GM13976 (cell line): ENCODE measurements at places on chromosomes 1 and 21.

GRCh38 chr1:8825985-8826481, 8.6 kb upstream of the RERE start:
- DNase-seq, result no peak

- DNase-seq, result no peak
Observed at GRCh38 chr1:77276941-77277340, 4.9 kb upstream of the AK5 start.

GRCh38 chr1:85290826-85291225, 14.4 kb upstream of the BCL10 start:
- DNase-seq, result no peak

GRCh38 chr1:52913537-52913936, 8.0 kb downstream of the ECHDC2 start:
- no peak for DNase-seq

GRCh38 chr1:60762176-60762575, 320.2 kb upstream of the NFIA start:
- no peak for DNase-seq

DNA sequence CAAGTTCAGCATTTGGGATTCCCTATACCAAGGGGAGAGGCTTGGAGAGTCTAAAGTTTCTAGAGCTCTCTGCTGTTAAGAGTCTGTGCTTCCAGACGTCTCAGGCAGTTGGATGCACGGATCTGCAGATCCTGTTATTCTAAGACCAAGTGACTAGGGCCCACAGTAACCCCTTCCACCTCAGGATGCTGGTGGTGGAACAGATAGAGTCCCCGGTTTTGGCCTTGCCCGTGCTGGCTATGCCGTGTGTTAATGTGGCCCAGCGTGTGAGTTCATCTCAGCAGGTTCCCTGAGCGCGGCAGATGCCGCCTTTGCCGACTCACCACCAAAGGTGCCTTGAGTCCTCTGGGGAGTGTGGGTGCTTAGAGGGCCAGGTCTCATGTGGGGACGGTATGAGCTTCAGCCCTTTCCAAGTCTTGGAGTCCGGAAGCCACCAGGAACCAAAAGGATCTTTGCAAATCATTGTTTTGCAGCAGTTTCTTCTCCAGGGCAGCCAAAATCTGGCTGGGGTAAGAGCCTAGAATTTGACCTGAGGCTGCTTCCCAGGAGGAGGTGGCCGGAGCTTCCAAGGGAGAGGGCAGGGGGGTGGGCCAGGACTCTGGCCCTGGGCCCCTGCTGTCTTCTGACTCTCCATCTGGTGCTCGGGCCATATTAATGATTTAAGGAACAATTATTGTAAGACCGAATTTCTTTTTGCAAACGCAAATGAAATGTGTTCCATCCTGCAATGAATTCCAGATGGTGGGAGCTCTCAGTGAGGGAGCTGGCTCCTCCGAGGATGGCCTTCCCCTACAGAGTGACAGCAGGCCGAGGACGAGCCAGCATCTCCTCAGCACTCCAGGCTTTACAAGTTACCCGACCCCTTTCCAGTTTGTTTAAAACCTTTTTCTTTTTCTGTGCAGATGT, 205.7 kb downstream of the FOXD2 start:
- no peak for DNase-seq

DNA sequence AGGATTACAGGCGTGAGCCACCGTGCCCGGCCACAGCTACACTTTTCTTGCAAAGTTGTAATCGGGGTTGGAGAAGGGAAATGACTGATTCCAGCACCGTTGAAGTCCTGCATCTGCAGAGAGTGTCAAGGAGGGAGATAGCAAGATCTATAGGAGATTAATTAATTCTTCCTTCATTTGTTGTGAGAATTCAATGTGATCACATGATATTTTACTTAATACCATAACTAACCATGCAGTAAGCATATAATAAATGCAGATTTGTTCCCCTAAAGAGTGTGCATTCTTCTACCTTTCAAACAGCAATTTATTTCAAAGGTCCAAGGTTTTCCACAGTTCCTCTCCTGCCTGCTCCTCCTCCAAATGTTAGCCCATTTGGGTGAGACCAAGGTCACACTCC, 204.5 kb downstream of the GREM2 start:
- DNase-seq, result no peak

DNA sequence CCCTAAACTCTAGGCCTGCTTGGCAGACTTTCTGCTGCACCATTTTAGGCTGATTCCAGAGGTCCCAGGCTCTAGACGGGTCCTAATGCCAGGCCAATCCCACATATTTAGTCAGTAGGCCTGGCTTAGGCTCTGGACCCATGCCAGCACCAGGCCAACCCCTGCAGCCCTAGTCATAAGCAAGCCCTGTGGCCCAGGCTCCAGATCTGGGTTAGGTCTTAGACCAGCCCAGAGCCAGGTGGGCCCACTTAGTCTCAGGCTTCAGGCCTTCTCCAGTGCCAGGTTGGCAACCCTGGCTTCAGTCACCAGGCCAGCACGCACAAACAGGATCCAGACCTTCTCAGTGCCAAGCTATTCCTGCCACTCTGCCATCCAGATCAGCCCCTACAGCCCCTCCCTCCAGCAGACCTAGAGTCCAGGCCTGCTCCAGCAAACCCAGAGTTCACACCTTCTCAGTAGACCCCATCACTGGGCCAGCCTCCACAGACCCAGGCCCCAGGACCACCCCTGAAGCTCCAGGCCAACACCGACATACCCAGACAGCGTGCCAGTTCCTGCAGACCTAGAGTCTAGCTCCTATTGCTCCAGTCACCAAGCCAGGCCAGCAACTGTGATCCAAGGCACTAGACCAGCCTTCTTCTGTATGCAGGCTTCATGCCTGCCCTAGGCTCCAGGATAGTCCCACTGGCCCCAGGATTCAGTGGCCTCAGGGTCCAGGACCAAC, 467.6 kb downstream of the RWDD3 start:
- DNase-seq, result no peak

DNA sequence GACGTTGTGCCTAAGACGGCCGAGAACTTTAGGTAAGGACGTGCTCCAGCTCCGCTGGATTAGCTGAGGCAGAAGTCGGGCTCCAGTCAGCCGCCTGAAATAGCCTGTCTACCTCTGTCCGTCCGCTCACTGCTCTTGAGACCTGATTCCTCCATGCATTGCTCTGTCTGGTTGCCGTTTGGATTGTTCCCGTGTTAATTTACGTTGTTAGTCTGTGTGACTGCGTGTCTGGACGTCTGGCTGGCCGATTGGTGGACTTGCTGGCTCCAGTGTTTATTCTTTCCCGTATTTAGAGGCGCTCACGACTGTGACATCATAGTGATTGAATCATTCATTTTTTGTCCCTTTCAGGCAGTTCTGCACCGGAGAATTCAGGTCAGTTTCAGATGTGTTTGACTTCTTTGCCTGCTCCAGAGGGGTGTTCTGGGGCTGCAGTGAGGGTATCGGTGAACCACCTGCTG, 684 bp downstream of the PPIH start:
- no peak for DNase-seq

- no peak for DNase-seq
Observed at GRCh38 chr1:200646515-200646914, 23.2 kb downstream of the DDX59 start.

GRCh38 chr1:107430540-107431228, 289.8 kb downstream of the NTNG1 start:
- no peak for DNase-seq

DNA sequence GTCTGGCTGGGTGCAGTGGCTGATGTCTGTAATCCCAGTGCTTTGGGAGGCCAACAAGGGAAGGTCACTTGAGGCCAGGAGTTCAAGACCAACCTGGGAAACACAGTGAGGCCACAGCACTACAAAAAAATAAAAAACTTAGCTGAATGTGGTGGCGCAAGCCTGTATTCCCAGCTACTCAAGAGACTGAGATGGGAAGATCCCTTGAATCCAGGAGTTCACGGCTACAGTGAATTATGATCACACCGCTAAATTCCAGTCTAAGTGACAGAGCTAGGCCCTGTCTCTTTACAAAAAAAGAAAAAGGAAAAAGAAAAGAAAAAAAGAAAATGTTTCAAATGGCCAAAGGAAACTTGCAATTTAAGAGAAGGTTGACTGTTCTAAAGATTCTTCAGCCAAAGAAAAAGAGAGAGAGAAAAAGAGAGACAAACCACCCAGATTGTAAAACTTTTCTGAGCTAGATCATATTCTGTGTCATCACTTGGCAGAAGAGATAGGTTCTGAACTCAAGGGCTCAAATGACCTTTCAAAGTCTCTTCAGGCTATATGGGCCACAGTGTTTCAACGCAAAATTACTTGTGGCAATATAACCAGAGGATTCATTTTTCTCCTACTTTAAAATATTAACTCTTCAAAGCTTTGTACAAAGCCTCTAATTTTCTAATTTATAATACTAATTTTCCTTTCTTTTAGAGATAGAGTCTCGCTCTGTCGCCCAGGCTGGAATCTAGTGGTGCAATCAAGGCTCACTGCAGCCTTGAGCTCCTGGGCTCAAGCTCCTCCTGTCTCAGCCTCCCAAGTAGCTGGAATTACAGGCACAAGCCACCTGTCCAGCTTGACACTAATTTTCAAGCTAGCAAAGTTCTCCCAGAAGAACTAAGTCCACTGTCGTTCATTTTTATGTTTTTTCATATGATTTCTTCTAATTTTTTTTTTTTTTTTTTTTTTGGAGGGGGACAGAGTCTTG, 20.5 kb downstream of the ARID4B start:
- no peak for DNase-seq
